Breast epithelium (tissue), 4 donors: ENCODE measurements at places on chromosomes 5 and 9.

DNA sequence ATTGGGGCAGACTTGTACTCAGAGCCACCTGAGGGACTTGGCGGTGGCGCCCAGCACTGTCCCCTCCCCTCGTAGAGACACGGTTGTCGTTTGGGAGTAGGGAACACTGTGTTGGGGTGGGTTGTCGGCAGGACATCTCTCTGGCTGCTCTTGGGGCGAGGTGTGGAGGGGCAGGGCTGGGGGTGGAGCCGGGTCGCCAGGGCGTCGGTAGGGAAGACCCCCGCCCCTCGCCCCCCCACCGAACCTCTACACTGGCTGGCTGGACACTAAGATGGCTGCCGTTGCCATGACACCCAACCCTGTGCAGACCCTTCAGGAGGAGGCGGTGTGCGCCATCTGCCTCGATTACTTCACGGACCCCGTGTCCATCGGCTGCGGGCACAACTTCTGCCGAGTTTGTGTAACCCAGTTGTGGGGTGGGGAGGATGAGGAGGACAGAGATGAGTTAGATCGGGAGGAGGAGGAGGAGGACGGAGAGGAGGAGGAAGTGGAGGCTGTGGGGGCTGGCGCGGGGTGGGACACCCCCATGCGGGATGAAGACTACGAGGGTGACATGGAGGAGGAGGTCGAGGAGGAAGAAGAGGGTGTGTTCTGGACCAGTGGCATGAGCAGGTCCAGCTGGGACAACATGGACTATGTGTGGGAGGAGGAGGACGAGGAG, 778 bp downstream of the TRIM41 start:
- H3K36me3 ChIP-seq, result no peaks in the 10 kb centered on the region
- no peak for DNase-seq
- H3K27ac ChIP-seq, result peak overlapping the region; percentile 94
- H3K4me3 ChIP-seq, result peak overlapping the region; percentile 85
- no peaks in the 10 kb centered on the region for H3K27me3 ChIP-seq

- H3K36me3 ChIP-seq, result no peaks in the 10 kb centered on the region
- no peak overlapping the region for H3K4me3 ChIP-seq
- H3K27me3 ChIP-seq, result peaks cover 12% of the 10 kb centered on the region
- H3K4me1 ChIP-seq, result no peaks in the 10 kb centered on the region
- H3K27ac ChIP-seq, result no peak overlapping the region
Measured at GRCh38 chr5:135553688-135554462, 18.1 kb upstream of the NEUROG1 start.

DNA sequence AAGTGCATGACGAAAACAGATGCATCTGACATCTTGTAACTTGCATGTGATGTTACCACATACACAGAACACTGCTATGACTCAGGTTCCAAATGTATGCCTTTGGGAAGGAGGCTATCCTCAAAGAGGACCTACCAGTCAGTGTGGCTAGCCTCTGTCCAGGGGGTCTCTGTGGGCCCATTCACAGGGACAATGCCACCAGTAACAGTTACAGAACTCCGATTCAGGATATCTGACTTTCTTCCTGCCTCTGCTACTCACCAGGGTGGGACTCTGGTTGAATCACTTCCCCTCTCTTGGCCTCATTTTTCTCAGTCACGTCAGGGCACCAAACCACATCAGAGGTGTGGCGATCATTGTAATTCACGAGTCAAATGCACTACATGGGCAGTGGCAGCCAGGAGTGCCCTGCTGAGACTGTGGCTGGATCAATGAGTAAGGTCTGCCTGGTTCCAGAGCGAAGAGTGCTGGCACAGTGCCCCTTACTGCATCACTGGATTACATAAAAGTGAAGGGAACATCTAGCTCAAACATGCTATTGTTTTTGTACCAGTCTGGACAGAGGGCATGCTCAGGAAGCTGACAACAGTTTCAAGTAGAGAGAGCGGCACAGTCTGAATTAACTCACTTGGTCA, 13.2 kb downstream of the ATOX1 start:
- H3K36me3 ChIP-seq, result no peaks in the 10 kb centered on the region
- no peak overlapping the region for H3K4me3 ChIP-seq
- peak overlapping the region; percentile 80 for H3K27ac ChIP-seq
- no peaks in the 10 kb centered on the region for H3K27me3 ChIP-seq

DNA sequence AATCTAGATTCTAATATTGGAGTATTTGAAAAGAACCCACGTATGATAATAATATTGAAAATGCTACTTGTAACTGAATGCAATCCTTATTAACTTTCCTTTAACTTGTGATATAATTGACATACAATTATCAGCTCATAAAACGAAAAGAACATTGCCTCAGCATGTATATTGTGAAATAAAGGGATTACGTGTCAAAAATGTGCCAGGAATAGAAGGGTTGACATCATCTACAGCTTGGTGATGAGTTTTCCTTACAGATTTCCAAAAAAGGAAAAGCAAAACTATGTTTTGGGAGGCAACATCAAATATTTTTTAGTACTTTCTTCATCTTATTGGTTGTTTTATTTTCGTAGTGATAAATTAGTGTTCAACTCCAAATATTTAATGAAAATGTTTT, 266.0 kb upstream of the PTGER4 start:
- no peak overlapping the region for H3K4me3 ChIP-seq
- no peaks in the 10 kb centered on the region for H3K36me3 ChIP-seq
- H3K27ac ChIP-seq, result no peak overlapping the region
- no peaks in the 10 kb centered on the region for H3K27me3 ChIP-seq
- DNase-seq, result no peak

- H3K4me3 ChIP-seq, result no peak overlapping the region
- DNase-seq, result no peak
- H3K27me3 ChIP-seq, result no peaks in the 10 kb centered on the region
- H3K4me1 ChIP-seq, result peaks cover 3% of the 10 kb centered on the region
- peak overlapping the region; percentile 71 for H3K27ac ChIP-seq
Measured at GRCh38 chr9:137267933-137268355, 9.6 kb upstream of the TOR4A start.

DNA sequence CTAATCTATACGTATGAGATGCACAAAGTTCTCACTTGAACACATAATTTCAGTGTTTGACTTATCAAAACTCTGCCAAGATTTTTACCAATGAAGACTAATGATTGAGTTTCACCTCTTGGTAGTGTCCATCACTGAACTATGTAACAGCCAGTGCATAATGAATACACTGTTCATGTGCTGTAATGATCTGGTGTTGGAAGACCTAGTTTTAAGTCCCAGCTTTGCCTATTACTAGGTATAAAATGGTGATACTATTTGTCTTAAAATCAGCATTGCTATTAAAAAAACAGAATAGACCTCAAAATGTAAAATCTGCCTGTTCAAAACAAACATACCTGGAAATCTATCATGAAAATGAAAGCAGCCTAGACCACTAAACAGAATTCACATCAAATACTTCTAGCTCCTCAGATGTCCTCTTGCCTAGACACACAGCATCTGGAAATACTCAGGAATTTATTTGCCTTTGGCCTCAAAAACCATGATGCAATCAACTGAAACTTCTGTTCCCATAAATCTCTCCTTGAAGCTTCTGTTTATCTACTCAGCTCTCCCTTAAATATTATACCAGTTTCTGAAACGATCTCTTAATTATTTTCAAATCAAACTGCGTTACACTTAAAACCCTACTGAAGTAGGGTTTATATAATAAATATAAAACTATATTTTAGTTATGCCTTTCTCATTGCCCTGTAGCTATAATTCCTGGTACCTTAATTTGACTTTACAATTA, 38.1 kb downstream of the MRPS27 start:
- H3K4me3 ChIP-seq, result no peak overlapping the region
- no peak for DNase-seq
- no peaks in the 10 kb centered on the region for H3K27me3 ChIP-seq
- H3K4me1 ChIP-seq, result peaks cover 4% of the 10 kb centered on the region
- H3K27ac ChIP-seq, result peak overlapping the region; percentile 10
- H3K36me3 ChIP-seq, result no peaks in the 10 kb centered on the region

DNA sequence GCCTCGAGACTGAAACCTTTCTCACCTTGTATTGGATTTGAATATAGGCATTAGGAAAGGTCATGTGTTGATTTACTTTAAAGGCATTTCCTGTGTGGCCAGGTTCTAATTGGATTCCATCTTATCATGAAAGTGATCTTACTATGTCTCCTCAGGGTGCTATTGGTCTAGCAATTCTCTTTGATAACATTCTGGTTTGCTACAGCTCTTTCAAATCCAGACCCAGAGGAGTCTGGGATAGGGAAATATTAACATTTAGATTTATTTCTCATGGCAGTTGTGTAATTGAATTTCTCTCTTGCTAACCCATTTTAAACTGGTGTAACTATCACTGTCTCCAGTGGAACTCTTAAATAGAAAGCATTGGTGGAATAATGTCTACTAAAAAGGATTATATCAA, 69.9 kb upstream of the NMUR2 start:
- H3K27ac ChIP-seq, result no peak overlapping the region
- no peaks in the 10 kb centered on the region for H3K27me3 ChIP-seq
- no peak overlapping the region for H3K4me3 ChIP-seq
- no peaks in the 10 kb centered on the region for H3K4me1 ChIP-seq

DNA sequence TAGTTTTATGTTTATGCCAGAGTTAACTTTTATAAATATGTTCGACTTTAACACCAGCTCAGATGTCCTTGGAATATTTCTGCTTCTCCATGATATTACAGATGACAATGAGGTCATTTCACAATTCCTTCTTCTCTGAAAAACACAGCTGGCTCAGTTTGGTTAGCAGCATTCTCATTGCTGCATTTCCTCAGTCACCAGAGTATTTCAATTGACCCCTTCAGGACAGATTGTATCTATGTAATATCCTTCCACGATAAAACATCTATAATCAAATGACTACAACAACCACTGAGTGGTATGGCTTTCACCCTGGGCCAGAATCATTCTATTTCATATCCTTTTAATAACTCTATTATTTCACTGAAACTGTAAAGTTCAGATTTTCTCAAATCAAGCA, 148.7 kb downstream of the OXCT1 start:
- H3K27me3 ChIP-seq, result no peaks in the 10 kb centered on the region
- H3K4me3 ChIP-seq, result no peak overlapping the region
- no peaks in the 10 kb centered on the region for H3K4me1 ChIP-seq

GRCh38 chr9:68560071-68560844, 19.6 kb upstream of the TMEM252 start:
- no peaks in the 10 kb centered on the region for H3K36me3 ChIP-seq
- no peak overlapping the region for H3K4me3 ChIP-seq
- H3K27me3 ChIP-seq, result no peaks in the 10 kb centered on the region
- H3K27ac ChIP-seq, result peak overlapping the region; percentile 69
- H3K4me1 ChIP-seq, result no peaks in the 10 kb centered on the region

GRCh38 chr5:138975098-138975847, 100.1 kb upstream of the LRRTM2 start:
- peak overlapping the region; percentile 76 for H3K27ac ChIP-seq
- no peak for DNase-seq
- no peak overlapping the region for H3K4me3 ChIP-seq
- no peaks in the 10 kb centered on the region for H3K36me3 ChIP-seq
- H3K4me1 ChIP-seq, result no peaks in the 10 kb centered on the region

- H3K36me3 ChIP-seq, result no peaks in the 10 kb centered on the region
- no peaks in the 10 kb centered on the region for H3K4me1 ChIP-seq
- H3K27ac ChIP-seq, result no peak overlapping the region
- H3K4me3 ChIP-seq, result no peak overlapping the region
- DNase-seq, result no peak
Measured at GRCh38 chr5:14830210-14831005, 41.2 kb downstream of the ANKH start.

- H3K27me3 ChIP-seq, result no peaks in the 10 kb centered on the region
- H3K4me1 ChIP-seq, result no peaks in the 10 kb centered on the region
- no peak overlapping the region for H3K4me3 ChIP-seq
- H3K27ac ChIP-seq, result no peak overlapping the region
- no peaks in the 10 kb centered on the region for H3K36me3 ChIP-seq
Measured at GRCh38 chr5:131751506-131751905, 45.3 kb downstream of the FNIP1 start.

DNA sequence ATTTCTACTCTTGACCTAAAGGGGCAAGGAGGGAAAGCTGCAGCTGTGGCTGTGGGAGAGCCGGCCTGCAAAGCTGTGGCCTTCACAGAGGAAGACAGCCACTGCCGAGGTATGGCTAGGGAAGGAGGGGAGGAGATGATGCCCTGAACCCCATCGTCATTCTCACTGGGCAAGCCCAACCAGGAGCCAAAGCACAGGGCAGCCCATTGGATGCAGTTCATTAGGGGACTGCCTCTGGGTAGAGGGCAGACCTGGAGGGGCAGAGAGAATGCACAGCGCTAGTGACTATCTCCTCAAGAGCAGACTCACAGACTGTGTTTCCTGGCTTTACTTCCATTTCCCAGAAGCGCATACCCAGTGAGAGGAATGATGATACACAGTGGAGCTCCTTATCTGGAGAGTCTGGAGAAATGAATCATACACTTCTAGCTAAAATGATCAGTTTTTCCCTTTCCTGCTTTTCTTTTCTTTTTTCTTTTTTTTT, 47.2 kb upstream of the TTC23L start:
- H3K36me3 ChIP-seq, result no peaks in the 10 kb centered on the region
- H3K4me1 ChIP-seq, result no peaks in the 10 kb centered on the region
- no peak overlapping the region for H3K4me3 ChIP-seq
- no peak for DNase-seq
- no peak overlapping the region for H3K27ac ChIP-seq

DNA sequence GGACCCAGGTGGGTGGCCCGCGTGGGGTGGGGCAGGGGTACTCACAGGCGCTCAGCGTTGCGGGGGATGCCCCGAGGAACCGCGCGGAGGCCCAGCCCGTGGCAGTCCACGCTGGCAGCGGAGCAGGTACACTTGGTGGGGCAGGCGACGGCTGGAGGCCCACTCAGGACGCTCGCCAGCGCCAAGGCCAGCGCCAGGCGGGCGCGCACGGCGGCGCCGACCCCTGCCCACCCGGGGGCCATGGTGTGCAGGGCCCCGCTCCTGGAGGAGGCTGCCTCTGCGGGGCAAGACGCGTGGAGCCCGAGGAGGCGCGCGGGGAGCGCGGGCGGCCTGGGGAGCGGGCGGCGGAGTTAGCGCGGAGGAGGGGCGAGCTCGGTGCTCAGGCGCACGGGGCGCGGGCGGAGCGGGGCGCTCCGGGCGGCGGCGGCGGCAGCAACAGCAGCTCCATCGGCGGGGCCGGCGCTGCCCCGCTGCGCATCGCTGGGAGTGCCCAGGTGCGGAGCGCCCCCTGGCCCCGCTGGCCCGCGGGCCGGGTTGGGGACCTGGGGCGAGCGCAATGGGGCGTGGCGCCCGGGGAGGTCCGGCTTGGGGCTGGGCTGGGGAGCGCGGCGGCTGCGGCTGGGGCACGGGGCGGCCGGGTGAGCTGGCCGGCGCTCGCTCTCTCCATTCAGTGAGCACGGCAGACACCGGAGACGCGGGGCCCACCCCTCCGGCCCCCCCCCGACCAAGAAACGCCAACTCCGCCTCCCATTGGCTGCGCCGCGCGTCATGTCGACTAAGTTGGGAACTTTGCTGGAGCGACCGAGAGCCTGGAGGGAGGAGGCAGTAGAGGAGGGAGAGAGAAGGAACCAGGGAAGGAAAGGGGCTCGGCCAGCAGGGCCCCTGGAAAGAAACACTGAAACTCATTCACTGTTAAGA, at the start of gene SLIT3:
SLIT3 (minus strand) TSS at position 672 of the 918 bp plus-strand sequence; CDS start at position 242, 430 bp downstream.
- peak; percentile 61 for DNase-seq
- peak within 1 kb of the TSS; percentile 57 for H3K4me3 ChIP-seq
- no peaks in the 10 kb centered on the region for H3K36me3 ChIP-seq
- H3K27me3 ChIP-seq, result peaks cover 15% of the 10 kb centered on the region
- no peaks in the 10 kb centered on the region for H3K4me1 ChIP-seq

- H3K27ac ChIP-seq, result peak overlapping the region; percentile 83
- H3K4me3 ChIP-seq, result peak overlapping the region; percentile 65
- no peaks in the 10 kb centered on the region for H3K36me3 ChIP-seq
- H3K27me3 ChIP-seq, result no peaks in the 10 kb centered on the region
- DNase-seq, result no peak
Measured at GRCh38 chr5:151757233-151758140, 944 bp downstream of the ATOX1 start.

- no peak for DNase-seq
- no peak overlapping the region for H3K4me3 ChIP-seq
- no peak overlapping the region for H3K27ac ChIP-seq
- no peaks in the 10 kb centered on the region for H3K27me3 ChIP-seq
Measured at GRCh38 chr9:129235931-129236331, 57.9 kb upstream of the IER5L start.
